ENCODE measurements at places on chromosomes 2 and 18.

DNA sequence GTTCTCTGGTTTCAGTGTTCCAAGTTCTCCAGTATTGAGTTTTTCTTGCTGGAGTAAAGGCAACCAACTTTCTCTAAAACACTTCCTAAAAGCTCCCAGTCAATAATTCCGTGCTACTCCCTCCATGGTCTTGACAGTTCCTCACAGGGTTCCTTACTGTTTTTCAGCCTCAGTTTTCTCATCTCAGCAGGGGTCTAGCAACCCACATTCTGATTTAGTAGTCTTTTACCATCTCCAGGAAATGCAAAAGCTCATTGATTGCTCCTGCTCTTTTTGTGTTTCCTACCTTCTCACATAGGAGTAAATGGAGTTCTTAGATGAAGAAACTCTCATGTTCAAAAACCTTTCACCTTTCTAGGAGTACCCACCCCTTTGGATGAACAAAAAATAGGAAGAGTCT, 978.8 kb upstream of the POU3F3 start:
- no peak for DNase-seq

DNA sequence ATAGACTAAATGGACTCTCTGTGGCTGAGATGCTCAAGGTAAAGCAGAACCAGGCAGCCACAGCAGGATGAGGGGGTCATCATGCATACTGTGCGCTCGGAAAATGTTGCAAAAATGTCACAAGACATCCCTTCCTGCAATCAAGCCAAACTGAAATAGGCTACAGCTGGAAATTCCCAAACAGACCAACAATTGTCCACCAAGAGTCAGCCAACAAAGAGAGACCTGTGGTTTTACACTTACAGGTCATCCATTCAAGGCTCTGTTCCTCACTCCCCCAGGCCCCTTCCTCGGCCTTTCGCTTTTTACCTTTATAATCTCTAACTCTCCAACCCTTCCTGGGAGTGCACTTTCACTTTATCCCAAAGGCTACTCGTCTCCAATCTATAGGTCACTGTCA, 1066.9 kb downstream of the TSN start:
- no peak for DNase-seq

- DNase-seq = no peak
These were observed 38.0 kb downstream of the ADNP2 start for GRCh38 chr18:80147037-80147417.

DNA sequence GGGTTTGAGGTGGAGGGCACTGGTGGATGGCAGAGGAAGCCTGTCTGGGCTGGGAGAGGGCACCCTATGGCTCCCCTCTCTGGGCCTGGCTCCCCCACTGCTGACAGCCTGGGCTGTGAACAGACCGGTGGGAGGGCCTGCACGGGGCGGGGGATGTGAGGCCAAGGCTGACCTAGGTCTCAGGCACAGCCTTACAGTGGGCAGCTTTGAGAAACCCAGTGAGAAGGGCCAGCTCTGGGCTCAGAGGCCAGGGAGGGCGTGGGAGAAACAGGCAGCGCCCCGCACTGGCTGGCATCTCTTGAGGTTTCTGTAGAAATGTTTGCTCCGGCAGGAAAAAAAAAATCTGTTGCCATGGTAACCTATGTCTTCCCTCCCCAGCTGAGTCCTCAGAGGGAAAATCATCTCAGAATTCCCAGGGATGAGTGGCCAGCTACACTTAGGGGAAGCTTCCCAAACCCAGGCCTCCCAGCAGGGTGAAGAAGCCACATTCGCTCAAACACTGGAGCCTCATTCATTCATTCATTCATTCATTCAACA, 71.7 kb upstream of the TAF1B start:
- DNase-seq = no peak

All from stimulated activated CD4-positive, alpha-beta T cell treated with anti-CD3 and anti-CD28 coated beads, TNF-alpha, amount 100 ng/mL, for 1 hour (primary cell).